Activated T-helper 17 cell treated with anti-CD3 and anti-CD28 coated beads, Interleukin-2, amount 50 U/mL, for 72 hours (primary cell): ENCODE measurements at places on chromosomes 5 and 9.

DNA sequence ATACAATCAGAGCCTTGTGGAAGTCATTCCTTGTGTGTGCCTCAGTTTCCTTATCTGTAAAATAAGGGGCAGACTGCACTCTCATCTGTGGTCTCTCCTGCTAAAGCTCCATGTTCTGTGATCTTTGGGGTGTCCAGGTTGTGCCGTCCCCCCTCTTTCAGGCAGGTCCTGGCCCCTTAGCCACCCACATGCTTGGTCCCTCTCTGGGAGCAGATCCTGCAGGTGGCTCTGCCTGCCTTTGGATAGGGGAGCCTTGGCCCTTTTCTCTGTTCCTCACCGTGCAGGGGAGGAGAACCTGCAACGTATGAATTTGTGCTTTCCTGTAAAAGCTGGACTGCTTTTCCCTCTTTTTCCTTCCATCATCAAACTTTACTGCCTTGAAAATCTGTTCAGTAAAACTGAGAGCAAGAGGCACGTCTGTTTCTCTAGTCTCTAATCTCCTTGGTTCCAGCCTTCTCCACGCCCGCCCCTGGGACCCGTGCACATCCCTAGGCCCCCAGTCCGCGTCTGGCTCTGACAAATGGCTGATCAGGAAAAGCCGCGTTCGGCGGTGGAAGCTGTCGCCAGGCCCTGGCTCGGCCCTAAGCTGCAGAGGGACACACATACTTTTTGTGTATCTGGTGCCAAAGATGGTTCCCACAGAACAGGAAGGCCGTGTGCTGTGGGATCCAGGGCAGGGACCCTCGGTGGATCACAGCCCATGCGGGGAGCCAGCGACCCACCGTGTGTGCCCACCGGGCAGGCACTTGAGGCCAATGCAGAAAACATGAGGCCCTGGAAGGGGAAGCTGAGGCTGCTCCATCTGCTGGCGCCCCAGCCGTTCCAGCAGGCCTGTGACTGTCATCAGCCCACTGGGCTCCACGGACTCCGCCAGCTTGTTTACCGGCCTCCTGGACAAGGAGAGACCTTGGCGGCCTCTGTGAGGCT is 43.4 kb upstream of the COL5A1 start:
- ATAC-seq: no peak

GRCh38 chr9:34518896-34519295 is 3.9 kb downstream of the ENHO start:
- ATAC-seq: no peak

- no peak for ATAC-seq
Measured at GRCh38 chr9:126114850-126115460, 211.7 kb upstream of the MVB12B start.

GRCh38 chr9:131651160-131651559 is 88.7 kb downstream of the RAPGEF1 start:
- peak; percentile 85 for ATAC-seq

- no peak for ATAC-seq
Measured at GRCh38 chr5:170104710-170105109, 987 bp upstream of the FOXI1 start.

GRCh38 chr5:123790226-123790625 is 278.2 kb downstream of the CSNK1G3 start:
- ATAC-seq: no peak

DNA sequence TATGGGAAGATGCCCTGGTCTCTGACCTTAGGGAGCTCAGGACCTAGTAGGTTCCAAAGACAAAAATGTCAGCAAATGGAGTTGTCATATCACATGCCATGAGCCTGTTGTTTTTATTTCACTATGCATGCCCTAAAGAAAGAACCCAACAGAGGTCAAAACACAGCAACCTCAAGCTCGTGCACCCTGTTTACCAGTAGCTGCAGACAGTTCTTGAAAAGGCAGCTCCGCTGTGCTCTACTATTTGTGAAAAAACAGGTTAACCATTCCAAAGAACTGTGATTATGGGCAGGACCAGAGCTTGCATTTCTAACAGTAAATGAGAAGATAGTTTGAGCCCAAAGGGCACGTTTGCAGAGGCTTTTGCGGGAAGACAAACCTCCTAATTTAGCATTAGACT is 22.8 kb downstream of the ITK start:
- no peak for ATAC-seq

DNA sequence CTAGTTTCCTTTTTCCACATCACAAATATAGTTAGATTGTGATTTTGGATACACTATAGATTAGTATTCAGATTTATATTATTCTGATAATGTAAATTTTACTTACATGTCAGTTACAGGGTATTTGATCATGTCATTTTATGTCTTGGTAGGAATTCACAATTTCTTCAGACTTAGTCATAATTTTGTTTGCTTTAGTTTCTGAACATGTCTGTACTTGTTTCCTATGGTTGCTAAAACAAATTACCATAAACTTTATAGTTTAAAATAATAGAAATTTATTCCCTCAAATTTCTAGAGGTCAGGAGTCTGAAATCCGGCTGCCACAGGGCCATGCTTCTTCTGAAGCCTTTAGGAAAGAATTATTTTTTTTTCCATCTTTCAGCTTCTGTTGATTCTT is 1817.2 kb upstream of the CDH9 start:
- ATAC-seq: no peak

- no peak for ATAC-seq
Measured at GRCh38 chr9:105257809-105258208, 13.4 kb downstream of the SLC44A1 start.

GRCh38 chr5:141849415-141850243 is 28.6 kb downstream of the PCDH1 start:
- peak; percentile 85 for ATAC-seq

- ATAC-seq: no peak
Measured at GRCh38 chr5:32265902-32266301, 46.8 kb downstream of the MTMR12 start.

GRCh38 chr9:121369595-121370265 is at the start of gene STOM:
TSS of gene STOM (minus strand) at chr9:121370250. CDS start at chr9:121370187, 63 bp downstream.
- peak; percentile 74 for ATAC-seq

- ATAC-seq: no peak
Measured at GRCh38 chr9:94270009-94270408, 10.9 kb downstream of the ZNF169 start.

DNA sequence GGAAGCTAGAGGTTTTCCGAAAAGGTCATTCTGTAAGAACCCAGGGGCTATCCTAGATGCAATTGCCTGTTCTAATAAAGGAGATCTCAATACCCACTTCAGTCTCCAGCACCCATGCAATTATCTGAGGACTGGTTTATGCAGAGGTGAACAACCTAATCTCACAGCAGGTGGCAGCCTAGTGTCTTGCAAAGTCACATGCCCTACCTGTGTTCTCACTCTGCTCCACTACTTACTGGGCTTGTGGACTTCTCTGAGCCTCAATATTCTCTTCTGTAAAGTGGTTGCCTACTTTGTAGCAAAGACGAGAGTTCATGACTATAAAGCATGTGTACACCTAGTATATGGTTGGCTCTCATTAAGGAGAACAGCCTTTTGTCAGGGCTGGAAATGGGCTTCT is 21.0 kb upstream of the ALDH1B1 start:
- ATAC-seq: peak; percentile 37

GRCh38 chr5:157506066-157506590 is 46.1 kb downstream of the NIPAL4 start:
- ATAC-seq: no peak

DNA sequence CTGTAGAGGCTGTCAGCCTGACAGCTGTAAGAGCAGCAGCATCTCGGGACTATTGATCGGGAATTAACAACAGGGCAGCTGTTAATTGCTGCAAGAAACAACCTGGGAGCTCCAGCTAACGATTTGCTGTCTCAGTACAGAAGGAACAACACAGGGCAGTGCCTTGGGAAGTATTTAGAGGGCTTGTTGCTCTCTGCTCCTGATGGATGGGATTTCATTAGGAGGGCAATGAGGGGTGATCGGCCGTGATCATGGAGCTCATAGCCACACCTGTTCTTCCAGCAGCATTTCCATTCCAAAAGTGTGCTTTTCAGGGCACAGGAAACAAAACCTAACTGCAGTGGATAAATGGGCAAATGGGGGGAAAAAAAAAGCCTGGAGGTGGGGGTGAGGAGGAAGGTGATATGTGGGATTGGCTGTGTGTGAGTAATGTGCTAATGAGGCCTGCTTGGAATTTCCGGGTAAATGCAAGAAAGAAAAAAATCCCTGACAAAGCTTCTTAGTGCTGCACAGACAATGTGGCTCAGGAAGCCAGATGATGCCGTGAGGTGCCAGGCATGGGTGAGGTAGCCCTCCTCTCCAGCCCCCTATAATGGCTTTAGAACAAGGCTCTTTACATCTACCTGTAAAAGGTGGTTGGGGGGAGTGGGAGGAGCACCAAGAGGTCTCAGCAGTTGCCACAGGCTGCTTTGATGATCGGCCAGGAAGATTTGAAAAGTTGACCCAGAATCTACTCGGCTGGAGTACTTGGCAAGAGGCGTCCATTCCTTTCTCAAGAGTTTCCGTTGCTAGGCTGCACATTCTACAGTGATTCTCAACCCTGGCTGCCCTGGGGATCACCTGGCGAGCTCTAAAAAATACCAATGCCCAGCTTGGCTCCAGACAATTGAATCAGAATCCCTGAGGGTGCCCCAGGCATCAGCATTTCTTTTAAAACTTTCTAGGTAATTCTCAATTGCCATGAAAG is 139.5 kb upstream of the KLF9 start:
- ATAC-seq: no peak

DNA sequence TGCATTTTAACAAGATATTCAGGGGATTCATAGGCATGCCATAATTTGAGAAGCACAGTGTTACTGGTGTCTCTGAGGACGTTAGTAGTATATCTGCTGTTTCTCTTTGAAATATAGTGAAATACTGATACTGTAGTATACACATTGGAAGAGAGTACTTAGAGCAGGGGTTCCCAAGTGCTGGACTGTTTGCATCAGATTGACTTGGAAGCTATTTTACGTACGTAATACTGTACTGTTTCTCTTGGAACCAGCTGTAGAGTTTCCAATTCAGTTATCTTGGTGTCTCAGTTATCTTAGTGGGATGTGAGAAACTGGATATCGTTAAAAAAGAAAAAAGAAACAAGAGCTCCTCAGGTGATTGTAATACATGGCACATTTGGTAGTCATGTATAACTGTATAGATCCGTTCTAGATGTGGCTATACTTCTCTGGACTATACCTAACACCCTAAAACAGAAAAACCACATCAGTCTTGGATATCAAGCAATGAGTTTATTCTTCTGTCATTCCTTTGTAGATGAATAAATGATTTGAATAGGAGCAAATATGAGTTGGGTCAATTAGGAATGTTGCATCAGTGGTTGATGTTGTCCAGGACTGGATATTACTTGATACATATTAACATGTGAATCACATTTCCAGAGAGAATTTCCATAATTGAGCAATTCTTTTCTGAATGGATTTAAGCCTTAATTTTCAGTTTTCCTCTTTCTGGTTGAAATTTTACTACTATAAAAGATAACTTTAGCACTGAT is 33.4 kb downstream of the PRRC1 start:
- no peak for ATAC-seq

- no peak for ATAC-seq
Measured at GRCh38 chr5:80382488-80382887, 25.4 kb upstream of the ZFYVE16 start.

- ATAC-seq: no peak
Measured at GRCh38 chr9:133475292-133476012, 3.4 kb downstream of the SLC2A6 start.
